ENCODE measurements at places on chromosomes 5 and 9.

- DNase-seq: no peak
Measured at GRCh38 chr9:69829484-69829883, 8.9 kb downstream of the CFAP95 start.

DNA sequence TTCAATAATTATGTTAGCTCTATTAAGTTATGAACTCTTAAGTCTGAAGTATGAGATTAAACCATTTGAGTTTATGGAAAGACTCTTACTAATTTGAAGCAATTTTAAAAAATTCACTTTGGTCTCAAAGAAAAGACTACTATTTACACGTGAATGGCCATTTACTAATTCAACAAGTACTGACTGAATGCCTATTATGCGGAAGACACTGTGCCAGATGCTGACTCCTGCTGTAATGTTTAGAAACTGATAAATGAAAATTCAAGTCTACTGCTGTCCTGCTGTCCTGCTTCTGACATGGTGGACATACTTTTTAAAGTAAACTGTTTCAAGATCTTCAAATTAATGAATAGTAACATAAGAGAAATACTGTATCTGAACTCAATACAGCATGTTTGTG, 116.2 kb downstream of the MPDZ start:
- DNase-seq: no peak

- DNase-seq: no peak
Measured at GRCh38 chr5:57004800-57005199, 52.9 kb upstream of the MIER3 start.

GRCh38 chr9:136052472-136052880, 42.6 kb downstream of the NACC2 start:
- DNase-seq: no peak

- DNase-seq: no peak
Measured at GRCh38 chr5:95949810-95950209, 11.8 kb downstream of the ELL2 start.

GRCh38 chr5:84384604-84385575, at the start of gene EDIL3:
EDIL3 (minus strand) TSS chr5:84384880; CDS start chr5:84384374, 506 bp downstream.
- DNase-seq: no peak

GRCh38 chr9:700365-701282, 140.9 kb upstream of the DMRT1 start:
- DNase-seq: no peak

- no peak for DNase-seq
Measured at GRCh38 chr5:139025651-139026050, 150.5 kb upstream of the LRRTM2 start.

DNA sequence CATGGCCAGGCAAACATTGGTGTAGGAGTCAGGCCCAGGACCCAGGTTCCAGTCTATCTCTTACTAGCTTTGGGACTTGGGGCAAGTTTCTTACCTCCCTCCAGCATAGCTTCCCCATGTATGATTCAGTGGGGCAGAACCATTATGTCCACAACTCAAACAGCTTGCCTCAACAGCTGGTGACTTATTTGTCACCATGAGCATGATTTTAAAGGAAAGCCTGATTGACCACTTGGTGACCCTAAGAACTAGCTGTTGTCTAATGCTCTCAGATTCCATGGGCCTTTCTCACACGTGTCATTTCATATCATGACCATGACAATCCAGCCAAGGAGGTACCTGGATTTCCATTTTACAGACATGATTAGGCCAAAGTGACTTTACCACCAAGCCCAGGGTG, 126.4 kb downstream of the TTLL11 start:
- DNase-seq: no peak

- DNase-seq: no peak
Measured at GRCh38 chr5:176394881-176395675, 6.5 kb downstream of the HIGD2A start.

- no peak for DNase-seq
Measured at GRCh38 chr5:41346609-41347008, 133.3 kb upstream of the C6 start.

DNA sequence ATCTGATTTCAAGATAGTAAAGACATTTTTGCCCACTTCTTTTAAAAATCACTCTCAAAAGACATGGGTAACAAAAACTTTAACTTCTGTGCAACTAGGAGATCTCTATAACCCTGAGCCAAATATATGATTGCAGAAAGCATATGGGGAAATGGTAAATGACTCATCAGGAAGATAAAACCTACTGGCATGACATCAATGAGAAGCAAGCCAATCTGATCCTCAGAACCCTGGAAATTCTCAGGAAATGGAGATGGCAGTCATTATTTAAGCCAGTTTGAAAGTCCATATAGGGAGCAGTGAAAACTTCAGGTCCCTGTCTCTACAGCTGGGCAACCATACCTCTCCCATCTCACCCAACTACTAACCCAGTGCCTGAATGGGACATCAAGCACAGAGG, 249.7 kb upstream of the NREP start:
- DNase-seq: no peak

DNA sequence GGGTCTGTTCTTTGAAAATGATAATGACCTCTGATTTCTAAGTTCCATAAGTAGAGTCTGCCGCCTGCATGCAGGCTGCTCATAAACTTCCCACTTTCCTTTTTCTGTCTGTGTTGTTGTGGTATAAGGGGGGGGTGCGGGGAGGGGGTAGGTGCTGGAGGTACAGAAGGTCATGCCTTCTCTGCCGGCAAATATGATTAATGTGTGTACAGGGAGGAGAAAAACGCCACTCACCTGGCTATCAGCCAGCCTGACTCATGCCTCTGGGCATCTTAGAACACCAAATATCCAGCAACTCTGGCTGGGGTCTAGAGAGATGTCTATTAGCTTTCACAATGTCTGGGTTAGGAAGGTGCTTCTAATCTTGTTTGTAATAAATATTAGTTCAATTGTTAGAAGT, 128.3 kb downstream of the EFNA5 start:
- DNase-seq: no peak

- peak; percentile 81 for DNase-seq
Measured at GRCh38 chr9:133160742-133161546, 2.8 kb downstream of the GBGT1 start.

DNA sequence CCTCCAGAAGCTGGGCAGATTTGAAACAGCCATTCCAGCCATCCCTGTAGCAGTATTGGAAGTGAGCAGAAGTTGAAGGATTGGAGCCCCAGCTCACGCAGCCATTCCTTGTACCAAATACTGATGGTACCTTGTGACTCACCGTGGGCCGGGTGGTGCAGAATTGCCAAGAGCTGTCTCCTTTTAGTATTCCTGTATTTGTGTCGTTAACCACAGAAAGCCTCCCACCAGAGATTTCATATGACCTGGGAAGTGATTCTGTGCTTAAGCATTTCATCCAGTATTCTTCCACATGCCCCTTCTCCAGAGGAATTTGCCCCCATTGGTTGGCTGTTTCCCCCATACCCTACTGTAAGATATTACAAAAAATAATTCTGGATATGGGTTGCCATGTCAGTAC, 17.7 kb upstream of the TLX3 start:
- no peak for DNase-seq

- DNase-seq: no peak
Measured at GRCh38 chr5:78649861-78650496, 1.4 kb upstream of the LHFPL2 start.

- no peak for DNase-seq
Measured at GRCh38 chr5:175701797-175702196, 43.9 kb downstream of the HRH2 start.

- no peak for DNase-seq
Measured at GRCh38 chr5:142248853-142249462, 75.9 kb downstream of the SPRY4 start.

DNA sequence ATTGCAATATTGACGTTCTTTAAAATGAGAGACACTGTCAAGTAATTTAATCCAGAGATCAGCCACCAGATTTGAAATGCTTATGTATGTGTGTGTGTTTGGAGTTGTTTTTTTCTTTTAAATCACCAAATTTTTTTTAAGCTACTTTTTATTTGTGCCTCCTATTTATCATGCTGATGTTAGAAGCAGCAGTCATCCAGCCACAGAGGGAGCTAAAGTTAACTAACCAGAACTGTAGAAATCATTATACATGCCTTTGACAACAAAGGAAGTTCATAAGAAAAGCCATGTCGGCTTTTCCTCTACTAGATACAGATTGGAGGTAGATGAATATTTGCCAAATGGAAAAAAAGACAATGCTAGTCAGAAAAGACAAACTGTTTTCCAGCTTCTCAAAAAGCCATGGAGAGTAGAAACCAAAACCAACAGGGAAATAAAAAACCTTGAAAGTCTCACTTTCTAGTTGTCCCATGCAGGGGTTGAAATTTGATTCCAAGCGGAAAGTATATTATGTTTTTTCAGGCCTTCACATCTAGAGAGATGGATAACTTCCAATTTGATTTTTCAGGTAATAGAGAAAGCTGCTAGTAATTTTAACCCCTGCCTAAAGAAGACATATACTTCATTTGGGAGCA, 4.5 kb downstream of the PURA start:
- no peak for DNase-seq

- DNase-seq: no peak
Measured at GRCh38 chr5:24623031-24623430, 21.7 kb downstream of the CDH10 start.

DNA sequence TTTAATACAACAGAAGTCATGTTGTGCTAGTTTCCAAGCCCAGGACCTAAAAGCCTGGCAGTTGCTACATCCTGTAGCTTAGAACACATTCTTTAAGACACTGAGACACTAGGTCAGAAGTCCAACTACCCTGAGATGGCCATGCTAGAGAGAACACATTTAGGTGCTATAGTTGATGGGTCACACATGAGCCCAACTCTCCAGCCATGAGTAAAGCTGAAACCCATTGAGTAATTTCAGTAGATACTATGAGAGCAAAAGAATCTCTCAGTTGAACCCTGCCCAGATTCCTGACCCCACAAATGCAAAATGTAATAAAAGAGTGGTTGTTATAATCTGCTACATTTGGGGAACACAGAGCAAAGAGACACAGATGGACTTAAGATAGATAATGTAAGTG, 164.4 kb downstream of the SEMA5A start:
- no peak for DNase-seq

GRCh38 chr5:143220748-143221251, 182.7 kb downstream of the NR3C1 start:
- DNase-seq: no peak

DNA sequence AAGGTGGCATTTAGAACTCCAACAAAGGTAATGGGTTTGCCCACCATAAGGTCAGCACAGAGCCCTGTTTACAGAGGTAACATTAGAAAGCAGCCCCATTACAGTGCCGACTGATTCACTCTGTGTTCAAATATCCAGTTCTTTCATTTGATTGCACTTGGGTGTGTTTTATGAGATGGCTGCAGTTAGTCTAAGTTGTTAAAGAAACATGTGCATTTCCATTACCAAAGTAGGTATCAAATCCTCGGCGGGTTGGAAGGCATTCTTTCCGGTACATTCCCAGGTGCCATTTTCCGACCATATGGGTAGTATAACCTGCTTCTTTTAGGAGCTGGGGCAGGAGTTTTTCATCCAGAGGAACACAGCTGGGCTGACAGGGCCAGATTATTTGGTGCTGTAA, 16.3 kb downstream of the ARSB start:
- DNase-seq: no peak

DNA sequence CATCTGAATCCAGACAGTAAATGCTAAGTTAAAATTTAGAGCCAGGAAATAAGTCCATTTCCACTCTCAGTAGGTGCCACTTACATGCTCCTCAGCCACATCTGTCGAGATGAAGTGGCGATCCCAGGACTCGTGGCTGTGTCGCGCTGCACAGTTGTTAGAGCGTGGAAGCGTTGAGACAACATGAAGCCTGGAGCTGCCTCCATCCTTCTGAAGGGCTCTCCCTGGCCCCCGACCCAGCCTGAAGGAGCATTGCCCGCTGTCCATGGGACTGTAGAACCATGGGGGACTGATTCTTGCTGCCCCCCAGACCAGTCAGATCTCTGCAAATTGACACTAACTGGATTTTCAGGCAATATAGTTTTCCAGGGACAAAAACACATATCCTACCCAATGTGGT, 58.9 kb downstream of the IRX1 start:
- DNase-seq: no peak

Data from D721Med (cell line).